ENCODE measurements at places on chromosomes 6 and 20.

GRCh38 chr6:10472634-10473033, 48.5 kb upstream of the GCNT2 start:
- no peak for DNase-seq

GRCh38 chr6:168981187-168981586, 272.5 kb downstream of the THBS2 start:
- DNase-seq = no peak

- DNase-seq = no peak
Observed at GRCh38 chr6:33718713-33719112, 7.2 kb upstream of the UQCC2 start.

GRCh38 chr20:48163505-48163904, 378.2 kb upstream of the SULF2 start:
- DNase-seq = no peak

- DNase-seq = no peak
Observed at GRCh38 chr6:160739955-160740354, 37.9 kb downstream of the PLG start.

- no peak for DNase-seq
Observed at GRCh38 chr20:48175261-48175660, 390.0 kb upstream of the SULF2 start.
